ENCODE measurements at places on chromosomes 2 and 18.

DNA sequence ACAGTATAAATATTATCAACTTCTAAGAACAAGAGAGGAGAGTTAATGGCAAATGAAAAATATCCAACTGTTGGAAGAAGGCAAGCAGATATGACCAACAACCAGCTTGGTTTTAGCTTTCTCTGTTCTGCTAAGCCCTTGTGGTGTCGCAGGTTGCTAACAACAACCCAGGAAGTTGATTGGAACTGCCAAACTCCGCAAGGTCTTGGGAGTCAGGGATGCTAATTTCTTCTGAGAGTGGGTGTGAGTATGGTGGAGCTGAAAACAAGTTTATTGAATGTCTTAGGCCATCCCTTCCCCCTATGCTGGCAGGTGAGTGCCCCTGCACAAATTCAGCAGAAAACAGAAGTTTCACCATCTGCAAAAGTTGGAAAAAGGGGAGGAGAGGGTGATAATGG, 17.5 kb downstream of the BZW1 start:
- no peak for DNase-seq

DNA sequence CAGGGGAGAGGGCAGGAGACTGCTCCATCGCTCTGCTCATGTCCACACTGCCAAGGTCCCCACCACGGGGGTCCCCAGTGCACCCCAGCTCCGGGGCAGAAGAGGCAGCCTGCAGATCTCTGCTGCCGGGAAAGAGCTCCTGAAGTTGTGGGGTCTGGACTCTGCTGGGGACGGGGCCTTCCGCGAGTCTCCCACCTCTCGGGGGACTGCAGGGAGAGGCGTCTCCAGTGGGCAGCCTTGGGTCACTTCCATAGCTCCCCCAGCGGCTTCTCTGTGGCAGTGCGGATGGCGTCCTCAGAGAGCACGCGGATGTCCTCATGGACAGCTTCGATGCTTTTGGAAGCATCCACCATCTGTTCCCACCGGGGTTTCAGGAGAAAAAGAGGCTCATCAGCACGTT, 10.7 kb downstream of the DTYMK start:
- DNase-seq, result no peak

- DNase-seq, result no peak
Measured at GRCh38 chr2:3730646-3731045, 27.3 kb downstream of the DCDC2C start.

- no peak for DNase-seq
Measured at GRCh38 chr2:215262741-215263362, 49.0 kb upstream of the ATIC start.

GRCh38 chr18:4276953-4277585, 178.0 kb downstream of the DLGAP1 start:
- DNase-seq, result no peak

DNA sequence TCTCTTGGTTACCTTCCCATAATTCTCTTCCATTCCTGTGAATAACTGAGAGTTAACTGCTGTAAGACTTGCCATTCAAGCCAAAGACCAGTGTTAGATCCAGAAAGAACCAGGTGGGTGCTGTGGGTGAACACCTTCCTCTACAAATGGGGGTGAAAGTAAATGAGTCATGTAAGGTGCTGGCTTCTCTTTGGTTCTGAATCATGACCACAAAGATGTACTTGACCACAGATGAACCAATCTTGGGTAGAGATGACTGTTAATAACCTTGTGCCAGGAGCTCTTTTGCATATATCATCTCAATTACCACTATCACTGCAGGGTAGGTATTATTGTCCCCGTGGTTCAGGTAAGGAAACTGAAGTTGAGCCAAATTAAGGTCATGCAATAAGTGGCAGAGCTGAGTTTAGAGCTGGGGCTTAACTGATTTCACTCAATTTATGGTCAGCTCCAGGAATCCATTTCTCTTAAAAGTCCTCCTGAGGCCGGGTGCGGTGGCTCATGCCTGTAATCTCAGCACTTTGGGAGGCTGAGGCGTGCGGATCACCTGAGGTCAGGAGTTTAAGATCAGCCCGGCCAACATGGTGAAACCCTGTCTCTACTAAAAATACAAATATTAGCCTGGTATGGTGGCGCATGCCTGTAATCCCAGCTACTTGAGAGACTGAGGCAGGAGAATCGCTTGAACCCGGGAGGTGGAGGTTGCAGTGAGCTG, 244.9 kb upstream of the CXCR4 start:
- DNase-seq, result no peak

DNA sequence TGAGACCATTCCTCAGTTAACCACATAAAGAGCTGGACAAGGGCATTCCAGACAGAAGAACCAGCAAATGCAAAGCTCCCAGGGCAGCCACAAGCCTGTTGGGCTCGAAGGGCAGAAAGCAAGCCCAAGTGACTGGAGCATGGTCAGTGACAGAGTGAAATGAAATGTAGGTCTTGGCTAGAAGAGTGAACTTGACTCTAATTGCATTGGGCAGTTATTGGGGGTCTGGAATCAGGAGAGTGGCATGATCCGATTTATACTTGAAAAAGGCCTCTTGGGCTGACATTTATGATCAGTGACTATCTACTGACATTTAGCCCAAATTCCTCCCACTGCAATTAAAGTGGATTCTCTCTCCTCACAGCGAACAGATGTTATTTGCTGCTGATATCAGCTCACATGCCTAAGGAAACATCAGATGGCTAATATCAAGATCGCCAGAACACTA, 152.5 kb upstream of the KLF7 start:
- no peak for DNase-seq

- peak; percentile 51 for DNase-seq
Measured at GRCh38 chr2:220215785-220216184, 588.4 kb downstream of the SLC4A3 start.

- DNase-seq, result peak; percentile 53
Measured at GRCh38 chr2:2187196-2187595, 143.9 kb downstream of the MYT1L start.

- DNase-seq, result no peak
Measured at GRCh38 chr2:220434385-220434784, 807.0 kb downstream of the SLC4A3 start.

GRCh38 chr2:182553483-182553882, 126.6 kb upstream of the PDE1A start:
- DNase-seq, result no peak
